ENCODE measurements at places on chromosomes 1 and 21.

DNA sequence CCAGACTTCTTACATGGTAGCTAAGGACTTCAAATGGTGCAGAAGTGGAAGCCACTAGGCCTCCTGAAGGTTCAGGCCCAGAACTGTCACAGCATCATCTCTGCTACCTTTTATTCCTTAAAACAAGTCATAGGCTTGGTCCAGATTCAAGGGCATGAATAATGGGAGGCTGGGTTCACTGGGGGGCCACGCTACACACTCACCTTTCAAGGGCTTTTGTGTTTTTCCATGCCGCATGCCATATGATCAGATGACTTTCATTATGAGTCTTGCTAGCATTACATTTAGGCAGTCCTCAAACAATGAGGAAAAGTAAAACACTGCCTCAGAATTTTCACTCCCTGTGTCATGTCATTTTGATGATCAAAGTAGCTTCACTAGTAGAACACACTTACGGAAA is 83.4 kb downstream of the VPS26C start:
- DNase-seq = no peak

GRCh38 chr1:173475564-173476196 is 1.5 kb upstream of the PRDX6 start:
- no peak for DNase-seq

DNA sequence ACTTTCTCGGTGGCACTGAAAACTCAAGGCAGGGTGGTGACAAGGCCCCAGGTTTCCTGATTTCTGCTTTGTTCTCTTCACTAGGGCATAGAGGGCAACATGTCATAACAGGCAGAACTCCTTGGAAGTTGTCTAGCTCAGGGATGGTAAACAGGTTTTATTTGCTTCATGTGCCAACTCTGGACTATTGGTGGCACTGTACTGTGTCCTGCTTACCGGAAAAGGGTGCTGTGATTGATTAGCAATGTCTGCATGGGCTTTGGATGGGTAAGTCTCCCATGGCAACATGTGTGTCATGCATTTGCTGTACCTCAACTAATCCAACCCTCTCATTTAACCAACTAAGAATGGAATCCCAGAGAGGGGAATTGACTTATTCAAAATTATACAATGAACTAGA is 70.7 kb upstream of the USP24 start:
- DNase-seq = no peak

DNA sequence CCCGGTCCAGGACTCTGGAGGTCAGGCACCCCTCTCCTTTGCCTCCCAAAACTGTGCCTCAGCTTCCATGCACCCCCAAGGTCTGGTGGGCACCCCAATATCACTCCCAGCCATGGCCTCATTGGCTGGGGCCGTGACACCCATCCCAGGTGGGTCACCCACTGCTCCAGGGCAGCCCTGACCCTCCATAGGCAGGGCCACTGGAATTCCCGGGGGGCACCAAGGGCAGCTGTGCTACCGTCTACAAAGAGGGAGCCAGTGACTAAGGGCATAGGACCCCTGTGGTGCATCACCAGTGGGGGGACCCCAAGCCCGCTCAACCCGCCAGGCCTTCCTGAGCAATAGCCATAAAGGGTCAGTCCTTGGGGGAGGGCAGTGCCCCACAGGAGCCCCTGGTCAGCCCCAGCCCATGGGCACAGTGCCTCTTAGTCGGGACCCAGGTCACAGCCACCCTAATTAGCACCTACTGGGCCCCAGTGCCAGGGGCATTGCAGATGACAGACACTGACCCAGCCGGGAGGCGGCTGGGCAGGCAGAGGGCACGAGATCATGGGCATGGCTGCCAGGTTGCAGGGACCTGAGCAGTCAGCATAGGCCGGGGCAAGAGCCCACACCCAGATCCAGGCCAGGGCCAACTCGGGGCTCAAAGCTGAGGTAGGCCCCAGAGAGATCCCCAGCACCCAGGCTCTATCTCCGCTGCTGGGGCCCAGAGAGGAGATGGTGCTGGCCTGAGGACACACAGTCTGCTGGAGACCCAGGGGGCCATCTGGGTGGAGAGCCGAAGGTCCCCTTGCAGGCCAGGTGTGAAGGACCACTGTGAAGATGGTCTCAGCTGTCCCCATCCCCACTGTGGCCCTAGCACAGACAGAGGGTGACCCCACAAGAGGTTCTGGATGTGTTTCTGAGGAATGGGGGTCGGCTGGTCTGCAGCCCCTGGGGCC is 19.0 kb upstream of the ARF1 start:
- DNase-seq = no peak

DNA sequence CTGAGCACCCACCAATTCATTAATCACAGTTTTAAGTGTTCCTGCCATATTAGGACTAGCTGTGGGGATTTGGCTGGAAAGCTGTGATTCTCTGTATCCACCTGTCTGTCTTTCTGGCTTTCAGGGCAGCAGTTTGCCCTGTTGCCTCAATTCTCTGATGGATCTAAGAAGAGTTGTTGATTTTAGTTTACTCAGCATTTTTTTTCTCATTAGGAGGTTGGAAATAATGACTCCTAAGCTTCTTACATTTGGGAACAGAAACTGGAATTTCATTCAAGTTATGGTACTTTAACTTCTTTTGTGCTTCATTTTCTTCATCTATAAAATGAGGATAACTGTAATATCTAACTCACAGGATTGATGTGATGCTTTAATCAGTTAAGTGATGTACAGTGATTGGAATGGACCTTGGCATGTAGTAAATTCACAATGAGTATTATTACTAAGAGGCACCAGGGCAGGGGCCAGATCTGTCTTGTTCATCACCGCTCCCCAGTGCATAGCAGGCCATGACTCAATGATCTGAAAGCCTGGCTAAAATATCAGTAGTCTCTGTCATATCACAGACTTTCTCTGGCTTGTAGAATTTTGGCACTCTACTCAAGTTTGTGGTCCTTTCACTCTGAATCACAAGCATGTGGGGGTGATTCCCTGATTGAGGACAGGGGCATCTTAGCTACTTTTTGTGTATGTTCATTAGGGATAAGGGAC is 51.4 kb upstream of the GREM2 start:
- no peak for DNase-seq

GRCh38 chr21:45019887-45020537 is 54.4 kb upstream of the ADARB1 start:
- no peak for DNase-seq

DNA sequence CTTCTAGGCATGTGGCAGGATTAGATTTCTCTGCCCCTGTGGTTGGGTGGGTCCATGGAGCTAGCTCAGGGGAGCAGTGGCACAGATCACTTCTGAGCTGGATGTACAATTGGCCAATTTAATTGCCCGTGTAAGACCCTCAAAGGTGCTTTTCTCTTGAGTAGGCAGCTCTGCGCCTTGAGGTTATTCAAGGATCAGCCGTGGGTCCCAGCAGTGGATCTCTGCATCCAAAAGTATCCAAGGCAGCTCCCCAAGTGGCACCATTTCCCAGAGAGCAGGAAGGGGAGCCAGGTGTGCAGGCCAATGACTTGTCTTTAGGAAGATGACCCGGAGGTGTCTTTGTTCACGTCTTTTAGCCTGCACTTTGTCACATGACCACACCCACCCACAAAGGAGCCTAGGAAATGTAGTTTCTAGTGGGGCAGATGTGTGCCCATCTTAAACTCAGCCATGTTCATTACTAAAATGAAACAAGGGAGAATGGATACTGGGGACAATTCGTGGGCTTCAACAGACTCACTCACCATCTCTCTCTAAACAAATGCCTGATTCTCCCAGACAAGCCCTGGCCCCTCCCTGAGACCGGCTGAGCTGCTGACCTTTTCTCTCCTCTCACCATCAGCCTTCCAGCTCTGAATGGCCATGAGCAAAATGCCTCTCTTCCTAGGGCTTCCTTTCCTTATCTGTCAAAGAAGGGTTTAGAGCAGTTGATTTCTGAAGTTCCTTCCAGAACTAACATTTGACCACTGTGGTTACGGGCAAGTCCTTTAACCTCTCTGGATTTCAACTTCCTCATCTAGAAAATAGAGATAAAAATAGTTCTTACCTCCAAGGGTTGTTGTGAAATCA is 41.4 kb upstream of the TENT5C start:
- DNase-seq = no peak

- no peak for DNase-seq
Observed at GRCh38 chr1:64877151-64877550, 89.2 kb downstream of the JAK1 start.

GRCh38 chr1:223264529-223264928 is 99.4 kb downstream of the SUSD4 start:
- DNase-seq = no peak

DNA sequence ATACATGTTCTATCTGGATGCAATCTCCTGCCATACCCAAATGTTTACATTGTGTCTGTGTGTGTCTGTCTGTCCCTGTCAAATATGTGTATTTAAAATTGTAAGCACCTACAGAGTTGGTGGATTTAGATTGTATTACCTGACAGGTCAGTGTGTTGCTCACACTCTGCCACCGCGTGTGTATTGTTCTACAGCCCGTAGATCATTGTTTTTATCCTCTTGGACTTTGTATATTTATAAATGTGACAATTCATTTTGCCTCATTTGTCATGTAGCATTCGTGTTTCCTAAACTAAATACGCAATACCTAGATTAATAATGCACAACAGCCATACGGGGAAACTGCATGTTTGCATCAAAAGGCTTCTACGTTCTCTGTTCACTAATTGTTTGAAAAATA is 634 bp downstream of the ALG14 start:
- DNase-seq = no peak

DNA sequence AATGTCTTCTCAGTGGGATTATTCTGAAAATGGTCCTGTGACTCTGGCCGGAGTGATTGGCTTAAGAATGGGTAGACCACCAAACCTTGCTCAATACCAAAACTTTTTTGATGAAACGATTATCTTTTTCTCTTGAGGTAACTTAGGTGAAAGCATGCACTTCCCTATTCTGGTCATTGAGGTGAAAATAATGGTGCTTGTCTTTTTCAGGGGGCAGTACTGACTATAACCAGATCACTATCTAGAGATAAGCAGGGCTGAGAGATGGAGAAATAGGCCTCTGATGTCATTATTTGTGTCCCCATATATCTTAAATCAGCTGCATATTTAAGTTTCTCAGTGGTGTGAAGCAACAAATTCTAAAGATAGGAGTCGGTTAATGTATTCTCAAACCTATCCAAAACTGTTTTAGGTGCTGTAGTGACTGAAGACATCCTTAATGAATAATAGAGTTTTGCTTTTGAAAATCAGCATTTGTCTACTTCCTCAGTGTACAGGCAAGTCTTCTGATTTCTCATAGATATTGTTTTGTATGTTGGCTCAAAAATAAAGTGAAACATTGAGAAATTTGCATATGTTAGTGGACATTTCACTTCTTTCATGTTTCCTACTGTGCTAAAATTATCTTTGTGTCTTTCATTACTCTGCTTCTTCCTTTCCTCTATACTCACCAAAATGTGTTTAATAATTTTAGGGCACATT is 735.3 kb upstream of the ADGRL4 start:
- DNase-seq = no peak

DNA sequence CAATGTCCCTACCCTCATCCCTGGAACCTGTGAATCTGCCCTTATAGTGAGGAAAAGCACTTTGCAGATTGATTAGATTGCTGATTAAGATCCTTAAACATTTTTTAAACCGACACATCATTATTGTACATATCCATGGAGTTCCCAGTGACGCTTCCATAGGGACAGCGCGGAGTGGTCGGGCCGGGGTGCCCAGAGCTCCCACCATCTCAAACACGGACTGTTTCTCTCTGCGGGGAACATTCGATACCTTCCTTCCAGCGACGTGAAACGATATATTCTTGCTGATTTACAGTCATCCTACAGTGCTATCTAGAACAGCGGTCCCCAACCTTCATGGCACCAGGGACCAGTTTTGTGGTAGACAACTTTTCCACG is 4.0 kb downstream of the KRTAP10-12 start:
- DNase-seq = no peak

DNA sequence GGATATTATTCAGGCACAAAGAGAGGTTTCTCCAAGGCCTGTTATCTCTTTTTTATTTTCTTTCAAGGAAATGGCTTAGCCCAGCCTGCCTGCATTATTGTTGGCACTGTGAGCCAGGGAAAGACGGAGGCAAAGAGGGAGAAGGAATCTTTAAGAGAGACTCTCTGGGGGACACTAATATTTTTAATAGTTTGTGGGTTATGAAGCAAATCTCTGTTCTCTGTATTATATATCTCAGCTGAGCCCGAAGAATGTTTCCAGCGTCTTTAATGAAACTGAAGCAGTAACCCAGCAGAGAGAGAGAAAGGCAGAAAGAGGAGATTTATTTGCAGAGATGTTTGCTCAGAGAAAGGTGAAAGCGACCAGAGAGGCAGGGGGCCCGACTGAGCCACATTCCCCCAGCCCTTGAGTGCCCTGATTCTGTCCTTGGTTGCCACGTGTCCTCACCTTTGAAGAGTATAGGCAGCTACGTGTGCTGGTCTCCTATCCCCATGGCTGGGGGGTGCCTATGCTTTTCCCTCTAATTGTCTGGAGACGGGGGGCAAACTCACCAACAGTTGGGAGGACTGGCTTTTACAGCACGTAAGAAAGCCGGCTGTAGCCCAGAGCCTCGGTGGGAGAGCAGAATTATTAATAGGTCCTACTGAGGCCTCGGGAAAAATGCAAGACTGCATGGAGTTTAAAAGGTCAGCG is 166.4 kb downstream of the TRABD2B start:
- no peak for DNase-seq

DNA sequence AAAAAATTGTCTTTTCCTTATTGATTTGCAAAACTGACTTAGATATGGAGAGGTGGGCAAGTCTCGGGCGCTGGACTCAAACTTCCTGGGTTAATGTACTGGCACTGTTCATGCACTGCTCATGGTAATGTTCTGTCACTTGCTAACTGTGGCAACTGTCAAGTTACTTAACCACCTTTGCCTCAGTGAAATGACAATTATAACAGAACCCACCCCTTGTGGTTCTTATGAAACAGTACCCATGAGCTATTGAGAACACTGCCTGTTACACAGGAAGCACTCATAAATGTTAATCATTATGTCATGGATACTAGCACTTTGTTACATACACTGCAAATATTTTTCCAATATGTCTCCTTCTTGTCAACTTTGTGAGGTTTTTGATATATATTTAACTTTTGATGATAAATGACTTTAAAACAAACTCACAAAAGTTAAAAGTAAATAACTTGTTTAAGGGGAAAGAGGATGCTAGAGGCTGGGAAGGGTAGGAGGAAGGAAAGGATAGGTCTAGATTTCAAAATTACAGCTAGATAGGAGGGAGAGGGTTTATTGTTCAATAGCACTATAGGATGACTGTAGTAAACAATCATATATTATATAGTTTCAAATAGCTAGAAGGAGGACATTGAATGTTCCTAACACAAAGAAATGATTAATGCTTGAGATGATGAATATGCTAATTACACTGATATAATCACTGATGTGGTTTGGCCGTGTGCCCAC is 342.5 kb downstream of the ADGRL2 start:
- DNase-seq = no peak

All from stimulated activated CD8-positive, alpha-beta memory T cell treated with anti-CD3 and anti-CD28 coated beads, Interleukin-7, amount 100 ng/mL, for 1 hour (primary cell).